ENCODE measurements at places on chromosomes 6 and 20.
A peak's percentile ranks its signal among the peaks of the same experiment; 100 is the strongest.

- DNase-seq = no peak
Observed at GRCh38 chr6:129683601-129684322, 26.2 kb downstream of the ARHGAP18 start.

- no peak for DNase-seq
Observed at GRCh38 chr6:84546427-84546914, 217.9 kb downstream of the TBX18 start.

GRCh38 chr6:109008537-109009235, 86.0 kb downstream of the SESN1 start:
- peak; percentile 34 for DNase-seq

- DNase-seq = no peak
Observed at GRCh38 chr6:27599859-27600532, 127.1 kb upstream of the ZNF184 start.

- DNase-seq = no peak
Observed at GRCh38 chr20:40945189-40945588, 83.4 kb upstream of the TOP1 start.

- no peak for DNase-seq
Observed at GRCh38 chr20:49034070-49034732, 11.9 kb upstream of the CSE1L start.

GRCh38 chr6:42049116-42049809, 1.1 kb upstream of the TAF8 start:
- no peak for DNase-seq

DNA sequence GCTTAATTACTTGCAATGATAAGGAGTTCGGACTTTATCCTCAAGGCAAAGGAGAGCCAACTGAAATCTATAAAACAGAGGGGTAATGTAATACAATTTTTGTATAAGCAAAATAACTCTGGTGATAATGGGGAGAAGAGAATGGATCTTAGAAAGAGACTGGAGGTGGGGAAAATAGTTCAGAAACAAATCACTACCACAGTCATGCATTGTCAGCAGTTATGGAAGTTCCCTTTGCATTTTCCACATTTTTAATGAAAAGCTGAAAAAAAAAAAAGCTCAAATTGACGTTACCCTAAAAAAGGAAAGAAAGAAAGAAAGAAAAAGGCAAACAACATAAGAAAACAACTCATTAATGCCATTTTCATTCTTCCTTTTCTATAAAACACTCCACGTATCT, 337.6 kb upstream of the HSF2 start:
- DNase-seq = no peak

DNA sequence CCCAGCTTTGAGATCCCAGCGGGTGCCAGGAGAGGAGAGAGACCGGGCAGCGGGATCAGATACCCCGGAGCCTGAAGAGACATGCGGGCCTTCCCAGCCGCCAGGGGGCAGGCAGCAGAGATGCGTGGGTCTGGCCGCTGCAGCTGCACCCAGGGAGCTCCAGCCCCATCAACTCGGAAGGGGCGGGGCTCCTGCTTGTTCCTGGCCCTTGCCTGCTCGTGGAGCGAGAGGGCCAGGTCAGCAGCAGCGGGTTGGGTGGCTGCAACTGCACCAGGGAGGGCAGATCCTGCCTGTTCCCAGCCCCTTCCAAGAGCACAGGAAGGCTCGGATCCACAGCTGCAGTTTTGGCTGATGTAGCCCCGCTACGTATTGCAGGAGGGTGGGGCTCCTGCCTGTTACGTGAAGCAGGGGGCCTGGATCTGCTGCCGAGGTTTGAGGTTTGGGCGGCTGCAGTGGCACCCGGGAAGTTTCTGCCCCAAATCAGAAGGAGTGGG, 532.8 kb downstream of the RFPL4B start:
- DNase-seq = no peak

- no peak for DNase-seq
Observed at GRCh38 chr6:149891259-149891658, 6.7 kb downstream of the RAET1E start.

DNA sequence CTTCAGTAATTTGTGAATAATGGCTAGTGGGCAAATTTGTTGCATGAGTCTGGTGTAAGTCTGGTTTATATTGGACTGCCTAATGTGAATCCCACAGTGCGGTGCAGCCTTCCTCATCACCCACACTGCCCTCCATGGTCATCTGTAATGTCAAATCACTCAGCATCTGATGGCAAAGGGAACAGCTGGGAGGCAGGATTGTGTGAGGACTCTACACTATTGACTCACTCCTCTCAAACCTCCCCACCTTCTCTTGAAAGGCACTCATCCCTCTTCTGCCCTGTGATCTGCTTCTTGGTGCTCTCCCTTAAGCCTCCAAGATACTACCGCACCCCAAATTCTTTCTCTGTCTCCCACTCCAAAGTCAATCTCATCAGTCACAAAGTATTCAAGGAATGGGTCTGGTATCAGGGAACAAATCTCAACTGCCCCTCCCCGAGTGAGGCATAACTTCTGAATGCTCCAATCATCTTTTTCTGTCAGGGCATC, 146.0 kb upstream of the BEND6 start:
- peak; percentile 62 for DNase-seq

- no peak for DNase-seq
Observed at GRCh38 chr6:35787266-35788218, 6.7 kb downstream of the CLPSL1 start.

DNA sequence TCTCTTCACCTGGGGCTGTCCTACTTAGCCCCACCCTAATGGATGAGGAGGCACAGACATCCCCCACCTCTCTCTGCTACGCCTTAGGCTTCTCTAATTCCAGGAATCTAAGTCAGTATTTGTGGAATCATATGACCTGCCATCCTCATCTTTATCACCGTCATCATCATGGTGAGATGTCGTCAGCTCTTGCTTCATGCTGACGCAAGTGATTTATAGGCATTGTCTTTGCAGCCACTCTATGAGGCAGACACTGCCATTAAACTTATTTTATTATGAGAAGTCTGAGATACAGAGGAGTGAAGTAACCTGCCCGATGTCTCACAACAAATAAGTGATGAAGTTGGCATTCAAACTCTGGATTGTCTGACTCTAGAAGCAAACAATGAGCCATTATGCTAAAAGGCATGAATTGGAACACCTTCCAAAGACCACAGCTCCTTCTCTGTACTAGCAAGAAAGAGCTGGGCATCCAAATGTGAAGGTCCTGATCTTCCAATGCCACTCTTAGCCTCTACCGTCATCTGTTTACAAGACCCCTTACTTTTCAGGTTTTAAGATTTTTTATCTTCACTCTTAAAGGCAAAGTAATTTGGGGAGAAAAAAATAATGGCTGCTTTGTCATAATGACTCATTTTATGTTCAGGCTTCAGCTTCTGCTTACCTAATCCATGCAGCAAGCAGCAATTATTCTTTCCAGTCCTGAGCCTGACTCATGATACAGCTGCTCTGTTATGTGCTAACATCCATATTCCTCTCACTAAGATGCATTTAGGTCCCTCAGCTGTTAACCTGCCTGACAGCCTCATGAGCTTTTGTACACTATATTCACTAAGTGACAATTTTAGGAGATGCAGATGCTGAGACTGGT, 113.7 kb upstream of the BCLAF1 start:
- DNase-seq = no peak

DNA sequence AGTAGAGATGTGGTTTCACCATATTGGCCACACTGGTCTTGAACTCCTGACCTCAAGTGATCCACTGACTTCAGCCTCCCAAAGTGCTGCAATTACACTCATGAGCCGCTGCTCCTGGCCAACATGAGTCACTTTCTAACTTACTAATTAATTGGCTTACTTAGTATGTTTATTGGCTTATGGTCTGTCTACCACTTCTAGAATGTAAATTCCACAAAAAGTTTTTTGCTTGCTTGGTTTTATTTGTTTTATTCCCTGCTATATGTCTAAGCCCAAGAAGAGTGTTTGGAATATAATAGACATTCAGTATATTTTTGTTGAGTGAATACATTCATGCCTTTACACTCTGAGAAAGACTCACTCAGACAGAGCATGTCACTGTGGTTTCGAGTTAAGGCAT, 86.0 kb downstream of the SAMD3 start:
- no peak for DNase-seq

DNA sequence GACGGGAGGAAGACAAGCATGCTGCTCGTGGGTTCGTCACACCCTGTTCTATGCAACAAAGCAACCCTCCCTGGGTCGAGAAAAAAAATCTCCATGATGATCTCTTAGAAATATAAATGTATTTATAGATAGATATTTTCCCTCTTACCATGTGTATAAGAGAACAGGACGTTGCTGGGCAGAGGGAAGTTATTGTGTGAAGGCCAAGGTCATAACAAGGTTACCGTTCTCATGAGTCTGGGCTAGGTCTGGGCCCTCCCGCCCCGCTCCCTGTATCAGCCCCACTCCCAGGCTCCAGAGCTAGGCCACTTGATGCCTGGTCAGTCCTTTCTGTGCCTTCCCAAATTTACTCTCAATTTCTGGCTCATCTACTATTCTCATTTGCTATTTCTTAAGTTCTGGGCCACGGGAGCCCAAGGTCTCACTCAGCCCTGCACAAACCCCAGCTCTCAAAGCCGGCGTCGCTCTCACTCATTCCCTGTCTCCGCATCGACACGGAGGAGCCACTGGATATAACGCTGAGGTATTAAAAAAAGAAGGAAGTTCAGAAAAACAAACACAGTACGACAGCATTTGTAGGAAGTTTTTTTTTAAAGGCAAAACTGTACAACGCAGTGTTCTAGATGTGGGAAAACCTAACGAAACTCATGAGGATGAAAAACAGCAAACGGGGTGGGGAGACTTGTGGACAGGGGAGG, 96.8 kb downstream of the PSMG4 start:
- DNase-seq = peak; percentile 61

- DNase-seq = peak; percentile 8
Observed at GRCh38 chr6:5078121-5078669, 6.9 kb upstream of the PPP1R3G start.

- no peak for DNase-seq
Observed at GRCh38 chr20:33399924-33400323, 1.4 kb downstream of the CDK5RAP1 start.

DNA sequence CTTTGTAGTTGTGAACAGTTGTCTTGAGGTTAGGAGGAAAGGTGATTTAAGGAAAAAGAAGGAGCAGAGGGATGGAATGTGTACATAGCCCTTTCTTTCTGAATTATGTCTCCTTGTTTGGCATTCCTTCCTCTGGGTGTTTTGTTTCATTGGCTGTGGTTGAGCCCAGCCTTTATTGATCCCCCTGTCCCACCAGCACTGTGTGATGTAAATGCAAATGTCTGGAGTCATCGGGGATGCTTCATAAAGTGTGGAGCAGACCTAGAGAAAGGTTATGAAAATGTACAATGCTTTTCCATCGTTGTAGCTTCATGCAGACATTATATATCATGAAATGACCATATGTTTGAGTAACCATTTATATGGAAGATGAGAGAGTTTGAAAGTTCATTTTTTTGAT, 164.5 kb downstream of the PLCB1 start:
- no peak for DNase-seq

DNA sequence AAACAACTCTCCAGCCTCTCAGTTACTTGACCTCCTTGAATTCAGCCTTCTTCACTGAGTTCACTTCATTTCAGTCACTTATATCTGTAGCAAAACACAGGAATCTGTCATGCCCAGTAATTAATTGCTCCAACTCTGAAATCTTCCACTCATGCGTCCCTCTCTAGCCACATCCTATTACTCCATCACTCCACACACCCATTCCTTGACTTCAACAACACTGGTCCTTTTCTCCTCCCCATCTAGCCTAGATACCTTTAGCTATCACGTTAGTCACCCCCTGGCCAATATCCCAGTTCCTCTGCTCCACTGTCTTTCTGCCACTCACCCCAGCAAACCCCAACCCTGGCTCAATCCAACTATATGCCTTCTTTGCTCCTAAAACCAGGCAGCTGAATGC, 7.7 kb downstream of the ZHX3 start:
- DNase-seq = no peak

GRCh38 chr6:139370283-139370998, 4.0 kb downstream of the CITED2 start:
- peak; percentile 91 for DNase-seq

DNA sequence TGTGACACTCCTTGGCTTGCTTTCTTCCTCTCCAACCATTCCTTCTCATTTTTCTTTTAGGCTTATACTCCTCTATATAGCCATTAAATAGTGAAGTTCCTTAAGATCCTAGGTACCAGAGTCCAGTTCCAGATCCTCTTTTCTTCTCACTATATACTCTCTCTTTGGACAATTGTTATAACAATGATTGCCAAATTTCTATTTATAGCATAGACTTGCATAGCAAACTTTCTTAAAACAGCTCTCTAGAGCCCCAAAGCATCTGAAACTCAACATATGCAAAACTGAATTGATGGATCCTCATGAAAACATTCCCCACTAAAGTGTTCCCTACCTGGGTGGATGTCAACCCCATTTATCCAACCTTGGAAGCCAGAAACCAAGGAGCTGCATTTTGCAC, 13.4 kb downstream of the PHIP start:
- no peak for DNase-seq

DNA sequence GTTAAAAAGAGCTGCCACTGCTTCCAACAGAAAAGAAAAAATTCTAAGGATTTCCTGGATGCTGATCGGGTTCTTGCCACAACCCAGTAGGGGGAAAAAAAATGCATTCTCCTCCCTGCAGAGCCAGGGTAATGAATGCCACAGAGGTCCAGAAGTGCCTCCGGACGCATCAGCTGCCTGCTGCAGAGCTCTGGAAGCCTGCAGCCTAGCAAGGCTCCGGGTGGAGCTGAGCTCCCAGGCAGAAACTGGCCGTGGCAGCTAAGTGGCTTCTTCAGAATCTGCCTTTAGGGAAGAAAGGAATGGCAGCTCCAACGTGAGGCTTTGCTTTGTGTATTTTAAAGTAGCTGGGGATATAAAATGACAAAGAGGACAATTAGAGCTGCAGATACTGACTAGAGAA, 155.0 kb downstream of the CFAP61 start:
- DNase-seq = no peak

DNA sequence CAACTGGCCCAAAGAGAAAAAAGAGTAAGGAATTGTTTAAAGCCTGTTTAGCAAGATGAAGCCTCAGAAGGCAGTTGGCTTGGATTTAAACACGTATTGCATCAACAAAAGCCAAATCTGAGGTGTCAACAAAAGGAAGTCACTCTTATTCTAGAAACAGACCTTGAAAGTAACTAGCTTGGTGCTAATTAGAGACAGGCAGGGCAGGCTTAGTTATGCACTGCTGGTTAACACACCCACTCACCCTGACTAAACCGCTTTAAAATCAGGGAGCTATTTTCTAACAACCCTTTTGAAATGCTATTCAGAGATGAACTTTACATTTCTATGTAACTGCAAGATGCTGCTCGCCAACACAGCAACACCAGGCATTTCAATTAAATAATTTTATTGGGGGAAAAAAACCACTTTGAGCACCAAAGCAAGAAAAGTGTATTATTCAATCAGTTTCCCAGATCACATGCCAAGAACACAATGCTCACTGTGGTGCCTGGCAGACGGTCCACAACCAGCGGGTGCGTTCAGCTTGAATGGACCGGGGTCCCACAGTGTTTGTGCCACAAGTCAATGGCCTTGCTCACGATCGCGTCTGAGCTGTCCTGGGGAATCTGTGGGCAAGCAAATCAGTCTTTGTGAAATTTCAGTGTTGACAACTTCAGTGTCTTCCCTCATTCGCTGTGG, 23.6 kb downstream of the TBC1D7 start:
- DNase-seq = no peak
